ENCODE measurements at places on chromosomes 7 and 10.

GRCh38 chr10:92538231-92538958, 35.5 kb downstream of the IDE start:
- no peak overlapping the region for H3K27ac ChIP-seq
- H3K27me3 ChIP-seq, result no peaks in the 10 kb centered on the region
- H3K36me3 ChIP-seq, result peaks cover 9% of the 10 kb centered on the region
- no peak for DNase-seq

DNA sequence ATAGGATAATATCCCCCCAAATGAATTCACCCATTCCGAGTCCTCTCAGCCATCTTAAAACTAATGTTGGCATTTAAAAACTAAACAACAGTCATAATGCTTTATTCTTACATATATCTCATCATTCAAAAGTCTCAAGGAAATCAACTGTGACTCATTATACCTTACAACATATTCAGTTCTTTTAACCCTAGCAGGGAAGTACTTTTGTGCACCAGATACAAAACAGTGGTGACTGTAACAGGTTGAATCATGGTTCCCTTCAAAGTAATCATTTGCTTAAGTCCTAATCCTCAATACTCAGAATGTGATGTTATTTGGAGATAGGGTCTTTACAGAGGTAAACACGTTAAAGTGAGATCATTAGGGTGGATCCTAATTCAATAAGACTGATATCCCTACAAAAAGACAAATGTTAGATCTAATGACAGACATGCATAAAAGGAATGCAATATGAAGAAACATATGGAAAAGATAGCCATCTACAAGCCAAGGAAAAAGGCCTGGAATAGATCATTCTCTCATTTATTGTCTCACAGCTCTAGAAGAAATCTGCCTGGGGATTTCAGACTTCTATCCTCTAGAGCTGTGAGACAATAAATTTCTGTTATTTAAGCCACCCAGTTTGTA, 42.3 kb downstream of the RELN start:
- no peak overlapping the region for H3K4me3 ChIP-seq
- H3K4me1 ChIP-seq, result no peaks in the 10 kb centered on the region
- H3K27ac ChIP-seq, result no peak overlapping the region
- H3K27me3 ChIP-seq, result no peaks in the 10 kb centered on the region
- no peak for DNase-seq

- no peaks in the 10 kb centered on the region for H3K36me3 ChIP-seq
- H3K4me3 ChIP-seq, result no peak overlapping the region
- DNase-seq, result no peak
- no peak overlapping the region for H3K27ac ChIP-seq
- H3K4me1 ChIP-seq, result peaks cover 7% of the 10 kb centered on the region
Measured at GRCh38 chr10:71372882-71373495, 23.7 kb upstream of the CDH23 start.

- no peaks in the 10 kb centered on the region for H3K36me3 ChIP-seq
- no peak overlapping the region for H3K27ac ChIP-seq
- H3K4me1 ChIP-seq, result no peaks in the 10 kb centered on the region
- H3K4me3 ChIP-seq, result no peak overlapping the region
- DNase-seq, result no peak
Measured at GRCh38 chr7:36683695-36684357, 40.5 kb downstream of the AOAH start.

DNA sequence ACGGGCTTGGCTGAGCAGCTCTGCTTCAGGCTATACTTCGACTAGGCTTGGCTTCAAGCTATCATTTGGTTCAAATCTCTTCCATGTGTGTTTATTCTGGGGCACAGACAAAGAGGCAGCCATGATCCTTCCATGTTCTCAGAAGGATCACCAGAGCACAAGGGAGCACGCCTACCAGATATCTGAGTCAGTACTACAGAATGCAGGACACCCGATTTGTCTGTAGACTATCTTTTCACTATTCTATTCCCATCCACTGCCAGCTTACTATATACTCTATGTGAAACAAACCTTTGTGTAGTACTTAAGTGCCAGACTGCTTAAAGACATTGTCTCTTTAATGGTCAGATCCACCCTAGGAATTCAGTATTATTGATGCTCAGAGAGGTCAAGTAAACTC, 35.1 kb downstream of the CH25H start:
- no peak overlapping the region for H3K4me3 ChIP-seq
- H3K27ac ChIP-seq, result peak overlapping the region; percentile 78
- H3K4me1 ChIP-seq, result peaks cover 28% of the 10 kb centered on the region
- peak; percentile 57 for DNase-seq
- H3K27me3 ChIP-seq, result no peaks in the 10 kb centered on the region
- no peaks in the 10 kb centered on the region for H3K36me3 ChIP-seq

GRCh38 chr10:612696-613095, 76.8 kb downstream of the DIP2C start:
- H3K27me3 ChIP-seq, result peaks cover 4% of the 10 kb centered on the region
- H3K4me1 ChIP-seq, result peaks cover 76% of the 10 kb centered on the region
- no peak for DNase-seq
- no peak overlapping the region for H3K4me3 ChIP-seq
- H3K36me3 ChIP-seq, result peaks cover 10% of the 10 kb centered on the region

- H3K27ac ChIP-seq, result no peak overlapping the region
- DNase-seq, result no peak
- H3K4me3 ChIP-seq, result no peak overlapping the region
- H3K4me1 ChIP-seq, result peaks cover 28% of the 10 kb centered on the region
- H3K27me3 ChIP-seq, result no peaks in the 10 kb centered on the region
Measured at GRCh38 chr7:107467972-107468371, 1.9 kb upstream of the GPR22 start.

- H3K27ac ChIP-seq, result no peak overlapping the region
- no peak overlapping the region for H3K4me3 ChIP-seq
- peaks cover 11% of the 10 kb centered on the region for H3K4me1 ChIP-seq
- no peaks in the 10 kb centered on the region for H3K27me3 ChIP-seq
- no peaks in the 10 kb centered on the region for H3K36me3 ChIP-seq
- DNase-seq, result no peak
Measured at GRCh38 chr10:126099366-126099765, 203.0 kb downstream of the FANK1 start.

- H3K27ac ChIP-seq, result no peak within 1 kb of the TSS
- H3K4me1 ChIP-seq, result peaks cover 6% of the 10 kb centered on the region
- H3K36me3 ChIP-seq, result peaks cover 6% of the 10 kb centered on the region
- peaks cover 50% of the 10 kb centered on the region for H3K27me3 ChIP-seq
- H3K4me3 ChIP-seq, result no peak within 1 kb of the TSS
Measured at GRCh38 chr10:133526957-133527588, at the start of gene CYP2E1. Gene CYP2E1 (plus strand): TSS chr10:133527363. CDS start chr10:133527396, 33 bp downstream.

GRCh38 chr10:97682042-97682441, 5.0 kb downstream of the AVPI1 start:
- H3K27ac ChIP-seq, result no peak overlapping the region
- H3K27me3 ChIP-seq, result peaks cover 2% of the 10 kb centered on the region
- DNase-seq, result no peak
- H3K36me3 ChIP-seq, result peaks cover 13% of the 10 kb centered on the region
- H3K4me3 ChIP-seq, result no peak overlapping the region
- peaks cover 38% of the 10 kb centered on the region for H3K4me1 ChIP-seq

DNA sequence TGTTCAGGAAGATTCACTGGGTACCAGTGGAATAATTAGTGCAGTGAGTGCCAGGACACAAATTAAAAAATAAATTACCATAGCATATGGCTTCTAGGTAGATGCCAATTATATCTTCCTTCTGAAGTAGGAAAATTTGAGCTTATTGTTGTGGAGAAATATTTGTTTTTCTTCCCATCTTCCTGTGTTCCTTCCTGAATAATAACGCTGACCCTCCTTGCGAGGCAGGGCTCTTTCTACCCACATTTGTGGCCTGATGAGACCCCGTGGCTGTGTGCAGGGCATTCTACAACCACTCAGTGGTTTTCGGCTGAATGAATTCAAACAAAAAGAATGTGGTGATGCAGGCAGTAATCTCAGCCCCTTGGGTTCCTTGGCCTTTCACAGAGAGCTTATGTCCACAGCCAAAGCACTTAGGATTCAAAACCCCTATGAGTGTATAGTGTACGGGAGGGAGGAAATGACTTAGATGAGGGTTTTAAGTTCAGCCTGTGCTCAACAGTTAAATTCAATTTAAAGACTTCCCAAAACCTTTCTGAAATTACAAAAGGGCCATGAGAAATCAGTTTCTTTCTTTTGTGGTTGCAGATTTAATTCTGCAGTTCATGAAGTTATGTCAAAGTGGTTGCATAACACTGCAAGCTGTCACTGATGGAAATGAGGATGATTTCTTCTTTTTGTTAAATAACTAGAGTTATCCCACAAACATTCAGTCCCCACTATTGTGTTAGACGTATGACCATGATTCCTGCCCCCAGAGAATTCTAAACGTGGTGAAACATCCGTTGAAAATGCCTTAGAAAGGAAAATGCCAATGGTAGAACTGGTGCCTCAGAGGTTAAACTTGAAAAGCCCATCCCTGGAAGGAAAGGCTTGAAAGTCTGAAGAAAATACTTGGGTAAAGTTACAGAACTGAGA, 255.3 kb downstream of the FZD1 start:
- no peak overlapping the region for H3K27ac ChIP-seq
- peaks cover 7% of the 10 kb centered on the region for H3K27me3 ChIP-seq
- DNase-seq, result no peak
- H3K4me3 ChIP-seq, result no peak overlapping the region

DNA sequence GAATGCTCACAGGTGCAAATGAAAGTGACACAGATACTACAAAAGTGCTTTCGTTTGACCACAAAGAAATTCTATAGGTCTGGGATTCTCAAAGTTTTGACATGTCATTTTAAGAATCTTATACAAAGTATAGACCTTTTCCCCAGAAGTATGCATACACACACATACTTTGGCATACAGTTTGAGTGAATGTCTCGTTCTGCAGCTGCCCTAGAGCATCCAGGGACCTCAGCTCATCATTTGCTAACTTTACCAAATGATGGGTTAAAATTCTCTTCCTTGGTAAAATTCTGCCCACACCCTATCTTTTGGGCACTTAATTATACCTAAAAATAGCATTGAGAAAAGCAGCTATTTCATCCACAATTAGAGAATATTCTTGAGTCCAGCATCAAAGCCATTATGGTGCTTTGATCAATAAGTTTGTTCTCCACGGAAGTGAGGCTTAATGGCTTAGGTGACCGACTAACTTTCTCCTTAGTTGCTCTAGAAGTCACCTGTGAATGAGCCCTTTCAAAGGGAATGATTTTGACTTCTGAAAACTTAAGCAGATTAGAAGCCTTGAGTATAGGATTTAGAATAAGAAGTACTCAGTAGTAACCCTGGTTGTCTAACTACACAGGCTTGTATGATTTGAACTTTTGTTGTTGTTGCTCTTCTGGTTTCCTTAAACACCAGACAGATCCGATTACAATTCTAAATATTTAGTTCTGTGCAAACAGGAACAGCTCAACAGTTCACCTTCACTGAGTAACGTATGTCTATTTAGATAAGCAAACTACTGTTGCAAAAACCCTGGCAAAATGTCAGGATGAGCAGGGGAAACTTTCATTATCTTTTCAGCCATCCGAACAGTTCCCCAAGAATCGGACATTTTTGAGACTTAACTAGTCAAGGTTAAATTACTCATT, 70.6 kb downstream of the CNNM2 start:
- peak; percentile 42 for DNase-seq
- peak overlapping the region; percentile 47 for H3K27ac ChIP-seq
- H3K4me3 ChIP-seq, result peak overlapping the region; percentile 74
- H3K27me3 ChIP-seq, result no peaks in the 10 kb centered on the region
- H3K4me1 ChIP-seq, result peaks cover 11% of the 10 kb centered on the region
- H3K36me3 ChIP-seq, result no peaks in the 10 kb centered on the region

GRCh38 chr7:50068850-50069551, 24.0 kb downstream of the ZPBP start:
- H3K36me3 ChIP-seq, result no peaks in the 10 kb centered on the region
- H3K4me1 ChIP-seq, result no peaks in the 10 kb centered on the region
- peak overlapping the region; percentile 88 for H3K4me3 ChIP-seq
- H3K27ac ChIP-seq, result peak overlapping the region; percentile 42
- peak; percentile 22 for DNase-seq

- no peak for DNase-seq
- peaks cover 3% of the 10 kb centered on the region for H3K27me3 ChIP-seq
- H3K4me1 ChIP-seq, result no peaks in the 10 kb centered on the region
- no peak overlapping the region for H3K27ac ChIP-seq
- no peaks in the 10 kb centered on the region for H3K36me3 ChIP-seq
Measured at GRCh38 chr7:15336146-15336545, 225.7 kb downstream of the AGMO start.

- no peaks in the 10 kb centered on the region for H3K27me3 ChIP-seq
- DNase-seq, result peak; percentile 95
- peaks cover 36% of the 10 kb centered on the region for H3K4me1 ChIP-seq
- H3K27ac ChIP-seq, result peak overlapping the region; percentile 80
- H3K4me3 ChIP-seq, result peak overlapping the region; percentile 69
- peaks cover 29% of the 10 kb centered on the region for H3K36me3 ChIP-seq
Measured at GRCh38 chr7:148772297-148773089, 73.8 kb downstream of the CUL1 start.

DNA sequence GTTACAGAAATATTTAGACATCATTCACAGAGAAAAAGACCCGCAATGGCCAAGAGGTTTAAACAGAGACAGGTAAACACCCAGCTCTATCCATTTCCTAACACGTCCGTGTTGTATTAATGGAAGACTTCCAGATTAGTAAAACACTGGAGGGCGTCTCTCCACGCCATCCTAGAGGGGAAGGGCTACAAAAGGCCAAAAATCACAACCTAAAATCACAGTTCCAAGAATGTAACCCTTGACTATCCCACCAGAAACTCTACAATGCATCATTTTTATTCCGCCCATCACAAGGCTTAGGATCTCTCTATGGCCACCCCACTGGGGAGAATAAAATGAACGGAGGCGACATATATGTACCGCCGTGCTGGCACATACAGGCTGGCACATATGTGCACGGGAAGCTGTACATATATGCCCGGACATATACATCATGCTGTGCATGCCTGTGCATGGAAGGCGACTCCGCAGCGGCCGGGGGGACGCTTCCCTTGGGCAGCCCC, 734 bp downstream of the PCLO start:
- peaks cover 2% of the 10 kb centered on the region for H3K27me3 ChIP-seq

GRCh38 chr10:117444497-117445040, 69.3 kb upstream of the PDZD8 start:
- H3K4me3 ChIP-seq, result no peak overlapping the region
- H3K27ac ChIP-seq, result no peak overlapping the region
- DNase-seq, result no peak
- H3K36me3 ChIP-seq, result no peaks in the 10 kb centered on the region
- H3K27me3 ChIP-seq, result peaks cover 11% of the 10 kb centered on the region

DNA sequence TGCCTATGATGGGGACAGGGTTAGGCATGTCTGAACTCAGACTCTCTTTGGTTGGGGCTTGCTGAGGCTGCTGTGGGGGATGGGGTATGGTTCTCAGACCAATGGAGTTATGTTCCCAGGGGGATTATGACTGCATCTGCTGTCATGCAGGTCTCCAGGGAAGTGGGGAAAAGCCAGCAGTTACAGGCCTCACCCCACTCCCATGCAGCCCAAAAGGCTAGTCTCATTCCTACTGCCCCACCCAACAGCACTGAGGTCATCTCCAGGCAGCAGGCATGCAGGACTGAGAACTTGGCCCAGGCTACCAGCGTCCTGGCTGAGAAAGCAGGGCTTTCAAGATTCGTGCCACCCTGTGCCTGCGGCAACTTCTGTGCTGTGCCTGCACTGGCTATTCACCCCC, 373.3 kb downstream of the HTR7 start:
- H3K27ac ChIP-seq, result no peak overlapping the region
- DNase-seq, result no peak
- H3K36me3 ChIP-seq, result no peaks in the 10 kb centered on the region
- no peaks in the 10 kb centered on the region for H3K4me1 ChIP-seq
- no peaks in the 10 kb centered on the region for H3K27me3 ChIP-seq

Measured in HFFc6 (cell line).